Nephron progenitor cell (in vitro differentiated cells): ENCODE measurements at places on chromosomes 4 and X.

DNA sequence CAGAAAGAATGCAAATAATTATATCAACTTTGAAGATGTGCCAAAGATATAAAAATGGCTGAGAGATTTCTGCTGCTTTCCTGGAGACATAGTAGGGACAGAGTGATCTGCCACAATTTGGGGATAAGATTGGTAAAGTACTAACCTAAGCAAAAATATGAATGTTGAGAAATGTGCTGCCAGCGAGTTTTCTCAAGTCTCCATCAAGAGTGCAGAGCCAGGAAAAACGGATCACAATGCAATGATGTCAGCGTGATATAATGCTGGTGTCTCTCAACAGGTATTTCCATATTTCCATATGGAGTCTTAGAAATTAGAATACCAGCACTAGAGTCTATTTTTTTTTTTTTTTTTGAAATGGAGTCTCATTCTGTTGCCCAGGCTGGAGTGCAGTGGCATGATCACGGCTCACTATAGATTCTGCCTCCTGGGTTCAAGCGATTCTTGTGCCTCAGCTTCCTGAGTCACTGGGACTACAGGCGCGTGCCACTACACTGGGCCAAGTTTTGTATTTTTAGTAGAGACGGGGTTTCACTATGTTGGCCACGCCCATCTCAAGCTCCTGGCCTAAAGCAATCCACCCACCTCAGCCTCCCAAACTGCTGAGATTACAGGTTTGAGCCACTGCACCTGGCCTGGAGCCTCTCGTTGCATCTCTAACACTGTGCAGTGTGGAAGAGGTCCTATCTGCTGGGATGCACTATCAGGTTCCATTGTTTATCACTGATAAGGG is 893.5 kb downstream of the TRIML1 start:
- H3K36me3 ChIP-seq, result no peaks in the 10 kb centered on the region
- H3K4me1 ChIP-seq, result no peaks in the 10 kb centered on the region
- no peak overlapping the region for H3K27ac ChIP-seq
- no peak for DNase-seq

DNA sequence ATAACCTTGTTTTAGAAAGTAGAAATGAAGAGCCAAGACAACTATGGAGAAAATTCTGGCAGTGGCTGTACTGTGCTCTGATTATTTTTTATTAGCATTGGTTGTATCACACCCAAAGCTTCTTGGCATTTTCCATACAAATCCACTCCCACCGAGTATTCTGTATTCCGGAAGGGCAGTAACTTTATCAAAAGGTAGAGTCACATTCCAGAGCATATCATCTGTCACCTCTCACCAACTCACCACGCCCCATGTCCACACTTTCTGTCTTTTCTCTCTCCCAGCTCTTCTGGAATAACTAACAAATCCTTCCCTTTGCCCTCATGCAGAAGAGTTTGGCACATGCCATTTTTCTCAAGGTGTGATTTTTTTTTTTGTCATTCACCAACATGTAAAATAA is 52.7 kb downstream of the CORIN start:
- peaks cover 11% of the 10 kb centered on the region for H3K4me1 ChIP-seq
- H3K36me3 ChIP-seq, result no peaks in the 10 kb centered on the region
- DNase-seq, result no peak
- no peak overlapping the region for H3K4me3 ChIP-seq
- H3K27ac ChIP-seq, result no peak overlapping the region

DNA sequence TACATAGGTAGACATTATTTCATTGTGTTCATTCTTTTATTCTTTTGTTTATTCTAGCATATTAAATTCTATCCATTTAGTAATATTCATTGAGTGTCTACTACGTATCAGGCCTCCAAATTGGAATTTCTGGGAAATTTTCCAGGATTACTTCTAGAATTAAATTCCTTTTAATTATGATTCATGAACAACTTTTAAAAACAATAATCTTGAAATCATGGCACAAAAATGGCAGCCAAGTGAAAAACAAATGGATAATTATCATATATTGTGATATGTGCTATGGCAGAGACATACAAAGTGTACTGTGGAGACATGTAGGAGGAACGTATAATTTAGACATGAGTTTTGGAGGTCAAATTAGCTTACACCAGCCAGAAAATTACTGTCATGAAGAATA is 868.5 kb downstream of the FAT4 start:
- no peak overlapping the region for H3K4me3 ChIP-seq
- H3K4me1 ChIP-seq, result no peaks in the 10 kb centered on the region
- no peaks in the 10 kb centered on the region for H3K36me3 ChIP-seq
- no peaks in the 10 kb centered on the region for H3K27me3 ChIP-seq

- H3K4me3 ChIP-seq, result no peak overlapping the region
- no peak for DNase-seq
- no peak overlapping the region for H3K27ac ChIP-seq
- no peaks in the 10 kb centered on the region for H3K36me3 ChIP-seq
- H3K4me1 ChIP-seq, result no peaks in the 10 kb centered on the region
These were observed 61.6 kb upstream of the PRDM8 start for GRCh38 chr4:80135702-80136058.

DNA sequence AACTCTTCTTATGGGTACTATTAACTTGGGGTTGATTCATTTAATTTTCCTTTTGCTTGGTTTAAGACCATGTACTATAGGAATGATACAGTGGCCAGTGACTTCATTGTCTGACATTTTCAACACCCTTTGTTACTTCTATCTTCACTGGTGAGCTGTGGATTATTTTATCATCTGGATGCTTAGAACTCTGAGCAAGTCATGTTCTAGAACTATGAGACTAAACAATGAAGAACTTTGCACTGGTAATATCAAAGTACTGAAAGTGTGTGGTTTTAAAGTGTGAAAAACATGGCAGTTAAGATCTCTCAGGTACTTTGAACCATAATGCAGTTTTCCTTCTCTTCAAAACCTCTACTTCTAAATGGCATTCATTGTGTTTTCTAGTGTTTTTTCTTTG is 47.8 kb downstream of the MAP7D3 start:
- H3K36me3 ChIP-seq, result peaks cover 7% of the 10 kb centered on the region
- no peak overlapping the region for H3K4me3 ChIP-seq
- H3K27ac ChIP-seq, result no peak overlapping the region
- H3K27me3 ChIP-seq, result peaks cover 6% of the 10 kb centered on the region

GRCh38 chr4:134160211-134160610 is 41.4 kb downstream of the PABPC4L start:
- H3K27ac ChIP-seq, result no peak overlapping the region
- H3K27me3 ChIP-seq, result no peaks in the 10 kb centered on the region
- no peak overlapping the region for H3K4me3 ChIP-seq
- no peaks in the 10 kb centered on the region for H3K36me3 ChIP-seq

GRCh38 chr4:16608123-16608522 is 290.3 kb downstream of the LDB2 start:
- H3K4me1 ChIP-seq, result peaks cover 10% of the 10 kb centered on the region
- H3K27me3 ChIP-seq, result peaks cover 4% of the 10 kb centered on the region
- H3K4me3 ChIP-seq, result no peak overlapping the region
- H3K36me3 ChIP-seq, result peaks cover 33% of the 10 kb centered on the region
- DNase-seq, result no peak
- H3K27ac ChIP-seq, result no peak overlapping the region

DNA sequence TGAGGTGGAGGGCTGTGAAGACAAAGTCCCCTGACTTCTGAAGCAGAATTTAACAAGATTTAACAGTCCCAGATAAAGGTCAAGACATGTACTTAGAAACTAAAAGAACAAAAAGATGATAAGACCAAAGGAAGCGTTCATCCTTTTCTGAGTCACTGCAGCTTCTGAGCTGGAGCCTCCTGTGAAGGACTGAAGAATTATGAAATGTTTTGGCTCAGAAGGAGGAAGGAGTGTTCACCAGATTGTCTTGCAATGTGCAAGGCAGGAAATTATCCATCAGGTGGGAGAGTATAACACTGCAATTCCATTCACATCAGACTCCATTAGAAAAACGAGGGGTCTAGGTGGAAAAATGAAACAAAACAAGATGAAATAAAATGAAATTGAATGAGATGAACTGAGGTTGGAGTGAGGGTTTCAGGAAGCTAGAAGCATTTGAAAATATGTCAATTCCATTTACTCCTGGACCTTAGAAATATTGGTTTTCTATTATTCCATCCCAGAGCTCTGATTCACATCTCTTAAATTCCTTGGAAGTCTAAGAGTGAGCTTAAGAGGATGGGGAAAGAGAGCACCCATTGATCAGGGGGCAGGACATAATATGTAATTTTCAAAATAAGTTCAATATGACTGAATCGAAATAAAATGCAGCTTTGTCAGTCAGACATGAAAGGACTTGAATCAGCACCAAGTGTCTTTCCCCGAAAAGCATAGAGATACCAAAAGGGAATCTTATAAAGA is 186.1 kb upstream of the LNX1 start:
- peaks cover 3% of the 10 kb centered on the region for H3K27me3 ChIP-seq
- peaks cover 15% of the 10 kb centered on the region for H3K4me1 ChIP-seq
- H3K36me3 ChIP-seq, result no peaks in the 10 kb centered on the region
- H3K27ac ChIP-seq, result no peak overlapping the region

- peaks cover 18% of the 10 kb centered on the region for H3K4me1 ChIP-seq
- DNase-seq, result no peak
- no peak overlapping the region for H3K27ac ChIP-seq
- no peak overlapping the region for H3K4me3 ChIP-seq
These were observed 49.1 kb downstream of the PRKG2 start for GRCh38 chr4:81165861-81166430.

DNA sequence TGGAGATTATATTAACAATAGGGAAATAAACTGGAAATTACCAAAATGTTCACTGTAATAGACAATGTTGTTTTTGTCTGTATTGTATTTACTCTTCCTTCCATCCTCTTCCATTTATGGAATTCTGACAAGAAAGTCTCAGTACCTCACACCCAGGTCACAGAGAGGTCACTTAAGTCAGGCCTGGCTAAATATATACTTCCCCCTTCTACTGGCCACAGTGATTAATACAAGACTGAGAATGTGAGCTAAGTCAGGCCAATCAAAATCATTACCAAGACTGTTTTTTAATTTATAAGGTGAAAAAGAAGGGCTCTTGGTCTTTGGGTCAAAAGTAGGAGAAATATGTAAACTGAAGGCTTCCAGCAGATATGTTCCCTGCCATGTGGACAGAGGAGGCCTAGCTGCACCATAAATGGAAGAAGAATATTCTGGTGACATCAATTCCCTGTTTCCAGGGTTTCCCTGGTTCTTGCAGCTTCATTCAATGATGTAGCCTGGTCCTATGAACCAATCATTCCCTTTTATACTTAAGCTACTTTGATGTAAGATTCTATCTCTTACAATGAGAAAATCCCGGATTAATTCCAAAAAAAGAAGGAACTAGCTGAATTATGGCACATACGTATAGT is 64.3 kb downstream of the LRBA start:
- peaks cover 3% of the 10 kb centered on the region for H3K27me3 ChIP-seq
- peaks cover 15% of the 10 kb centered on the region for H3K36me3 ChIP-seq
- H3K27ac ChIP-seq, result no peak overlapping the region
- no peak for DNase-seq

- no peaks in the 10 kb centered on the region for H3K27me3 ChIP-seq
- H3K4me1 ChIP-seq, result peaks cover 10% of the 10 kb centered on the region
- H3K27ac ChIP-seq, result no peak overlapping the region
- no peak for DNase-seq
- H3K4me3 ChIP-seq, result no peak overlapping the region
- no peaks in the 10 kb centered on the region for H3K36me3 ChIP-seq
These were observed 58.0 kb upstream of the FMR1 start for GRCh38 chrX:147853701-147854100.

DNA sequence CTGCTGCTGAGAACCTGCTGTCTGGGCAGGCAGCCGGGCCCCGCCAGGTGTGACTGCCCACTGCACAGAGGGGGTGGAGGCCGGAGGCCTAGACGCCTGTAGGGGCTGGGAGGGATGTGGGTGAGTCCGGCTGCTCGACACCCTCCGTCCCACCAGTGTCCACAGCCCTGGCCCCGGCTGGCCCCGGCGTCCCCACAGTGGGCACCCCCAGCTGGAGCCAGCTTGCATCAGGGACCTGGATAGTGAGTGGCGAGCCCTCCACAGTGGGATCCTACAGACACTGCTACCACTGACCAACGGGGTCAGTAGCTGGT is 34.7 kb upstream of the SPON2 start:
- no peak for DNase-seq
- H3K27me3 ChIP-seq, result peaks cover 2% of the 10 kb centered on the region
- no peak overlapping the region for H3K27ac ChIP-seq
- no peak overlapping the region for H3K4me3 ChIP-seq

- DNase-seq, result no peak
- H3K27ac ChIP-seq, result no peak overlapping the region
- no peaks in the 10 kb centered on the region for H3K27me3 ChIP-seq
- no peak overlapping the region for H3K4me3 ChIP-seq
- H3K4me1 ChIP-seq, result no peaks in the 10 kb centered on the region
These were observed 13.1 kb downstream of the RP2 start for GRCh38 chrX:46849933-46850332.

DNA sequence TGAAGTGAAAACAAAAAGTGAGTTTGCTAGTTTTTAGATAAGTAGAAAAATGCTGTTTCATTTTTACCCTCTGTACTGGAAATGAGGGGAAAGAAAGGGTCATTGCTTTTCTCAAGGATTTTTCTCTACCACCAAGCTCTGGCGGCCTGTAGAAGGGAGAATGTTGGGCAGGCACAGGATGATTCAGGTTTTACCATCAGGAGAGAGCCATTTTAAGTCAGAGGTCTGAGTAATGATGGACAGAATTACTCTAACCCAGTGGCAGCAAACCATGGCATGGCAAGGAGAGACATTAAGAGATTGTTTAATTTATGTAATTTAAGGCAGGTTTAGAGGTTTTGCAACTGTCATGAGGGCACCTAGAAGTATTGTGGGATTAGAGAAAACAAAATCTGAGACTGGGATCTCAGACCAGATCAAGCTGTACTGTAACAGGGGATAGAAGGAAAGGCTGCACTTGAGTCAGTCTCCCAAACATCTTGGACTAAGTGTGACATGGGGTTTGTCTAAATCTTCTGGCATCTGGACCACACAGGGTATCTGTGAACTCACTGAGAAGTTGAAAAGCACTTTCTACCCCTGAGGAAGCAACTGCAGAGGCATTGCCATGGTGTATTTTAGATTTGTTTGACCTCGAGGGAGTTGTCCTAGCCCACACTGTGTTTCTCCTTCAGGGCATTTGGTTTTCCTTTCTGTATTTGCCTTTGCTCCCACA is 81.6 kb downstream of the BANK1 start:
- H3K36me3 ChIP-seq, result no peaks in the 10 kb centered on the region
- no peak for DNase-seq
- no peak overlapping the region for H3K27ac ChIP-seq

- H3K36me3 ChIP-seq, result peaks cover 47% of the 10 kb centered on the region
- H3K4me1 ChIP-seq, result peaks cover 42% of the 10 kb centered on the region
- H3K27me3 ChIP-seq, result no peaks in the 10 kb centered on the region
These were observed 2.4 kb downstream of the SPRY1 start for GRCh38 chr4:123398853-123399626.

DNA sequence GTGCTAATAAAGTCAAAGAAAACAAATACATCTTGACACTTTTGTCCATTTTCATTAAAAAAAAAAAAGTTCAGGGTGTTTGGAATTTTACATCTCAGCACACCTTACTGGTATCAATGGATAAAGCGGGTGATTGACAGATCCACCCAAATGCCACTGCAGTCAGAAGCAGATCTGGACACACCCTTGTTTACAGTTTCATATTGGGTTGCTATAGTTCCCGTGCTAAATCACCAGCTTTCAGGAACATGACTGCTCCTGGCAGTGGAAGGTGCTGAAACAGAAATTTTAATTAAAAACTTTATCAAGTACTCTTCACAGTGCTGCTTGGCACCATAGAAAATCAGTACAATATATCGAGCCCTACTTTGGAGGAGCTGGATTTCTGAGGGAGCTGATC is 116.3 kb downstream of the STOX2 start:
- peaks cover 3% of the 10 kb centered on the region for H3K27me3 ChIP-seq
- no peak overlapping the region for H3K27ac ChIP-seq
- H3K4me1 ChIP-seq, result peaks cover 39% of the 10 kb centered on the region
- DNase-seq, result no peak
- H3K36me3 ChIP-seq, result peaks cover 25% of the 10 kb centered on the region
